ENCODE measurements at places on chromosomes 3 and 15.

GRCh38 chr3:113055201-113055600, 64.4 kb downstream of the GTPBP8 start:
- no peak for DNase-seq

DNA sequence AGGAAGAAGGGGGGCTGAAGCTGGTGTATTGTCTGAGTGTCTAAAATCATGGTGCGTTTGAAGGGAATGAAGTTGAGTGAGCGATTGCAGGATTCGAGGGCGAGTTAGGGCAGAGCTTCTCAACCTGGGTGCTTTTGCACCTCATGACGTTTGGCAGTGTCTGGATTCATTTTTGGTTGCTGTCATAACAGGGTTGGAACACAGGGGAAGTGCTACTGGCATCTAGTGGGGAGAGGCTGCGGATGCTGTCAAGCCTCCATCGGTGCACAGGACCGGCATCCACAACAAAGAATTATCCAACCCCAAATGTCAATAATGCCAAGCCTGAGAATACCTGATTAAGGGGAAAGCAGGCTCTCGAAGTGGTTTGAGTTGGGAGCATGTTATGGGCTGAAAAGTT, 120.0 kb downstream of the SLCO3A1 start:
- DNase-seq, result no peak

GRCh38 chr3:134446800-134447199, 39.0 kb downstream of the ANAPC13 start:
- DNase-seq, result no peak

DNA sequence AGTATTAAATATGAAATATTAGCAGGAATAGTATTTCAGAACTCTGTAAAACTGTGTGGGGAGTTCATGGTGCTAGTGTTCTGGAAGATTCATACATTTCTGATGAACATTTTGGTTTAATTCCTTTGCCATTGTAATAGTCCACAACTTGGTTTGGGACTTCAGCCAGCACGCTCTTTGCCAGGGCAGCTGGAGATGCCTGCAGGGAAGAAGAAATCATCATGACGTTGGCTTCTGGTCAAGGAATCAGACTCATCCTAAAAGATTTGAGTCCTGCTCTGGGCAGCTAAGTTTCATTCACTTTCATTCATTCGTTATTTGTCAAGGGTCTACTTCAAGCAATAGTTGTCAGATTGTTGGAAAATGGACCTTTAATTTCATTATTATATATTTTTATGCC, 32.4 kb upstream of the MRPL3 start:
- DNase-seq, result no peak

GRCh38 chr15:92870010-92870591, 30.0 kb upstream of the CHD2 start:
- DNase-seq, result no peak

Data from NCI-H345 (cell line).